ENCODE measurements at places on chromosomes 3 and 15. TPM values are rescaled to one million over a fixed set of nuclear protein-coding genes. Genes with fewer than 3 reads are reported as not detected.

The CCR3 gene
- total RNA-seq, result not detected

DNA sequence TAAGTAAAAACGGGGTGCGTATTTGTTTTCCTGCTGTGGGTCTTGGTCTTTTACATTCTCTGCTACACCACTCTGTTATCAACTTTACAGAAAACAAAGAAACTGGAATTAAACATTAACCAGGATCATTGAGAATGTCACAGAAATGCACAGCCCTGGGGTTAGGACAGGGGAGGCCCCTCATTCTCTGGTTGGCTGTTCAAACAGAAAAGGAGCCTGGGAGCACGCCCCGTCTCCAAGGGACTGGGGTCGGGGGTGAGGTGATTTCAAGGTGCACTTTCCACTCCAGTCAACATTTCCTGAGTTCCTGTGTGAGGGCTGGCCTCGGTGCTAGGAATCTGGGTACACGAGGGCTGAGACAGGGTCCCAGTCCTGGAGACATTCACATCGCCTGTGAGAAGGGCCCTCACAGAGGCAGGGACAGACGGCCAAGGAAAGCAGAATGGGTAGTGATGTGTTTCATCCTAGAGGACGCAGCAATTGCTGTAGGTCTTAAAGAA lies 30.3 kb downstream of the CPN2 start:
- no peak for DNase-seq

The RASSF1 gene
- total RNA-seq, result 11.8 TPM

GRCh38 chr3:12862387-12862786 lies 21.0 kb upstream of the RPL32 start:
- DNase-seq, result no peak

DNA sequence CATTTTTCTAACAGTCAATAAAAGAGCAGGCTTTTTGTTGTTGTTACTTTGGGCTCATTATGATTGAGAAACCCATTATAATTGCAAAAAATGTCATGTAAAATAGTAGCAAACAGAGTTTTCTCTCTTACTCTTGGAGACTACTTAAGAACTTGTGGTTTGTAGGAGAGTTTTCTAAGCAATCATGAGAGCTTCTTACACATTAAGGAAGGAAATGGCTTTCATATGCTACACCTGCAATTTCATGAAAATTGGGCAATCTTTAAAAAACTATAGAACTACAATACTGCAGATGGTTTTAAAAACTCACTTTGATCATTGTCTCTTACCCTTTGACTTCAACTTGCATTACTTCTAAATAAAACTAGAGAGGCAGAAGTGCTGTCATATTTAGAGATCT lies 701.8 kb downstream of the ZPLD1 start:
- no peak for DNase-seq

GRCh38 chr15:33722005-33722672 lies 246.2 kb upstream of the CHRM5 start:
- DNase-seq, result no peak

DNA sequence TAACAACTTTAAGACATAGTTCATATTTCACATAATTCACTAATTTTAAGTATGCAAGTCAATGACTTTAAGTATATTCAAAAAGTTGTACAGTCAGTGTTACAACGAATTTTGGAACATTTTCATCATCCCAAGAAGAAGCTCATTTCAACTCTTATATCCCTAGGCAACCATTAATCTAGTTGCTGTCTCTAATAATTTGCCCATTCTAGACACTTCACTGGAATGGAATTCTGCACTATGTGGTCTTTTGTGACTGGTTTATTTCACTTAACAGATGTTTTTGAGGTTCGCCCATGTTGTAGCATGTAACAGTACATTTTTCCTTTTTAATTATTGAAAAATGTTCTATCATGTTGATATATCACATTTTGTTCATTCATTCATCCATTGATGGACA lies 104.2 kb upstream of the SPRED1 start:
- no peak for DNase-seq

The SKOR1 gene
- total RNA-seq, result 0.14 TPM

The ZPLD1 gene
- total RNA-seq, result not detected

- DNase-seq, result no peak
Measured at GRCh38 chr15:71495398-71495780, 315.0 kb upstream of the NR2E3 start.

GRCh38 chr3:27626596-27627118 lies 95.5 kb downstream of the EOMES start:
- DNase-seq, result no peak

GRCh38 chr15:84631706-84632272 lies 22.3 kb downstream of the WDR73 start:
- no peak for DNase-seq

The CASR gene
- not detected for total RNA-seq

GRCh38 chr15:74519311-74519710 lies 21.7 kb upstream of the ARID3B start:
- DNase-seq, result no peak

The DAPK2 gene
- 62.6 TPM for total RNA-seq

- no peak for DNase-seq
Measured at GRCh38 chr3:56921573-56922453, 120.1 kb upstream of the ARHGEF3 start.

The KIF15 gene
- 0.82 TPM for total RNA-seq

The ANKUB1 gene
- total RNA-seq, result not detected

GRCh38 chr3:67559029-67559605 lies 95.3 kb downstream of the SUCLG2 start:
- DNase-seq, result no peak

- DNase-seq, result no peak
Measured at GRCh38 chr3:55718521-55718921, 231.4 kb upstream of the WNT5A start.

The SLC24A5 gene
- not detected for total RNA-seq

DNA sequence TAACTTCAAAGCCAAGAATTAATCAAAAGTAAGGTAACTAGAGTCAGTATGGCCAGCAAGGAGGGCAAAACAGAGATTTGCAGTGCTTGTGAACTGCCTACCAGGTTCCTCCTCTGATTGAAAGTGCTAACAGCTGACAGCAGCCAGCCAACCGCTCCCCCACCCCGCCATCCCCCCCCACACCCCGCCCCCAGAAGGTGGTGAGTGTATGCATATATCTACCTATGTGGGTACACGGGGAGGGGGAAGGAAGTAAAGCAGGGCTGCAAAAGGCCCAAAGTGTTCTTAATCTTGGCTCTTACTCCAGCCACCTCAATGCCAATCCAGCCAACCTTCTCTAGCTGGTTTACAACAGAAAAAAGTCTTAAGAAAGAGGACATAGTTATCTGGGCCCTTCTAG lies 50.7 kb downstream of the RAF1 start:
- DNase-seq, result no peak

DNA sequence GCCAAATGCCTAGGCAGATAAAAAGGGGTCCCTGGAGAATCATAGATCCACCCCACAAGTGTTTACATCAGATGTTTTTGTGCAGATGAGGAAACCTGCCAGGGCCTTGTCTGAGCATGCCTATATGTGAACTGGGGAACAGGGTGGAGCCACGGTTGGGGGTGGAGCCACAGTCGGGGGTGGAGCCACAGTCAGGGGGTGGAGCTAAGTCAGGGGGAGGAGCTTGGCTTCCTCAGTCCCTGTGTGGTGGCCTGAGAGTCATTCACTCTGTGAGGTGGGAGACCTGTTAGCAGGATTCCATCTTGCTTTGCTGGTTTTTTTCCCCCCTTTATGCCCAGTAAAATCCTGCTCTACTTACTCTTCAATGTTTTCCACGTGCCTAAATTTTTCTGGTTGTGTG lies 57.8 kb upstream of the TGFBR2 start:
- DNase-seq, result no peak

The ZBBX gene
- not detected for total RNA-seq

DNA sequence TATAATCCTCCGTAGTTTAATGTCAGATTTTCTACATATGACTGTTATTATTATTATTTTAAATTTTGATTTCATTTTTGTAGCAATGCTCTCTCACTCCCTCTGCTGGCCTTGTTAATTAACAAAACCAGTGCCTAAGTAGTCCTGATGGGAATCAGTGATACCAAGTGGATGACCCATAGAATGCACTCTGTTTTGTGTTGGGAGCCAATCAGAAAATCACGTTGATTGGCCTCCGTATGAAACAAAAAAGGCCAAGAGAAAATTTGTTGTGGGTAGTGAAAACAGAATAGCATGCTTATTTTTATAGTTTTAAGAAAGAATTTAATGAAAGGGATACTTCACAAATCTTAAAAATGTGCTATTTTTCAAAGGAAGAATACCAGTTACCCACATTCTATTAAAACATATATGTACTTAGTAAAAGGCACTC lies 34.4 kb upstream of the MEIS2 start:
- DNase-seq, result no peak

- no peak for DNase-seq
Measured at GRCh38 chr3:99536555-99537314, 101.7 kb upstream of the COL8A1 start.

The ADGRG7 gene
- not detected for total RNA-seq

- no peak for DNase-seq
Measured at GRCh38 chr3:46835054-46835453, 28.2 kb downstream of the MYL3 start.

The ACTC1 gene
- total RNA-seq, result 8,176 TPM

- no peak for DNase-seq
Measured at GRCh38 chr15:67097930-67098740, 32.7 kb downstream of the SMAD3 start.

The CACNA2D2 gene
- total RNA-seq, result 2.1 TPM

Data from heart right ventricle (tissue), 16 donors.